M059J (cell line): ENCODE measurements at places on chromosomes 7 and 10.

- no peak for DNase-seq
Measured at GRCh38 chr10:7817576-7817975, 729 bp upstream of the TAF3 start.

DNA sequence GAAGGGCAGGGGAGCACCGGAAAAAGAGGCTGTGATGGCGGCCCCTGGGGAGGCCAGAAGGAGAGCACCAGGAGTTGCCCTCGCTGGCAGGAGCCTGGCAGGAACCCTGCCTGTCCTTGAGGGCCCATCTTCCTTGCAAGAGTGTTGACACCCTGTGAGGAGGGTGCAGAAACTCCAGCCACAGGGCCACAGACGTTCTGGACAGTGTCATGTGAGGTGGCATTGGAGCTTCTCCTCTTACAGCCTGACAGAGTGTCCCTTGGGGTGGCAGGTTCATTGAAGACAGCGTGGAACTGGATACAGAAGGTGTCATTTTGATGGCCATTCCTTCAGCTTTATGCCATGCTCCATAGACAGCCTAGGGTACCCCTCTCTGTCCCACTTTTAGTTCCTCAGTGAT is 54.2 kb downstream of the RBM20 start:
- DNase-seq: no peak

DNA sequence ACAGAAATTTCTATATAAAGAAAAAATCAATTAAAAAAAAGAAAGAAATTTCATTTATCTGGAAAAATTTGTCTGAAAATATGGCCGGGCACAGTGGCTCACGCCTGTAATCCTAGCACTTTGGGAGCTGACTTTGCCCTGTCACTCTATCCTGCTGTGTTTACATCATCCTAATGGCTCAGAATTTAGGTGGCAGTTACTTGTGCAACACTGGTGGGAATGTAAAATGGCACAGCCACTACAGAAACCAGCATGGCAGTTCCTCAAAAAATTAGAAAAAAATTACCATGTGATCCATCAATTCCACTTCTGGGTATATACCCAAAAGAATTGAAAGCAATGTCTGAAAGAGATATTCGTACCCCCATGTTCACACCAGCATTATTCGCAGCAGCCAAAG is 405.2 kb upstream of the AUTS2 start:
- DNase-seq: no peak

DNA sequence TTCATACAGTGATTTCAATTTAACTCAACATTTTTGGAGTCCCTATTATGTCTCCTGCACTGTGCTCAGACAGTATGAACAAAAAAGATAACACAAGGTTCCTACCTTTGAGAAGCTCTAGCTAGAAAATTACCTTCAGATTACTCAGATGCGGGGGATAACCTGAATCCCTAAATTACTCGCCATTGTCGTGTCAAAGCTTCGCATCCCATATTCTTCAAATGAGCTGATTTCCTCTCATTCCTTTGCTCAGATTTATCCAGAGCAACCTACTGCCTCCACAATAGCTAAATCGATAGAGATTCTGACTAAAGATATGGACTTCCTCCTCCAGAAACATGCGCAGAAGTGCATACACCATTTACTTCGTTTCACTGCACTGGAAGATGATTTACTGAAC is 42.6 kb downstream of the ZNF800 start:
- no peak for DNase-seq

DNA sequence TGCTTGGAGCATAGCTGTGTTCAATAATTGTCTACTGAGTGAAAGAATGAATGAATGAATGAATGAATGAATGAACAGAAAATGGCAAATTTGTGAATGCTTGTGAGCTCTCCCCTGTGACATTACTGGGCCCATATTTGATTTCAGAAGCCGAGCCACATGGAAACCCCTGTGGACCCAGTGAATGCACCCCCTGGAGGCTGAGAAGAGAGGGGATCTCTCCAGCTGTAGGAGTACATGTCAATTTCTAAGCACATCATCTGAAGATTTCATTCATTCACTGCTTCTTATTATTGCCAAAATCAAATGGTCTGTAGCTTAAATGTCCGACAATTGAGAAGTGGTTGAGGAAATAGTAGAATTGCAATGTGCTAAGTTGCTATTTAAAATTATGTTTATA is 58.3 kb upstream of the DOCK1 start:
- no peak for DNase-seq
